Thoracic aorta (tissue), 2 donors: ENCODE measurements at places on chromosomes 6 and 20. TPM values are rescaled to one million over a fixed set of nuclear protein-coding genes. Genes with fewer than 3 reads are reported as not detected.

CRISP2 gene
- not detected for total RNA-seq

DNA sequence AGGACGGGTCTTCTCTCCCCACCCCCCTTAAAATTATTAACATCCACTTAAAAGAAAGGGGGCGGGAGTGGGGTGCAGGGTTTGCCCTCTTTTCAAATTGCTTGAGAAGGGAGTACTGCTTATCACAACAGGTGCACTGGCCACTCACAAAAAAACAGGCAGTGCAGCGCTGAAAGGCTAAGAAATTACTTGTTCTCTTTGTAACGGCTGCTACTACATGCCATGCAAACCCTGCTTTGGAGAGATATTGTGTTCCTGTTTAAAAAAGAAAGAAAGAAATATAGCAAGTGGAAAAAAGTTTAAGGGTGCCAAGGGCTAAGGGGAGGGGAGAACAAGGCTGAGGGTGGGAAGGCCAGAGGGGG, 312.7 kb upstream of the JARID2 start:
- H3K27me3 ChIP-seq, result no peaks in the 10 kb centered on the region
- no peaks in the 10 kb centered on the region for H3K36me3 ChIP-seq
- H3K4me3 ChIP-seq, result no peak overlapping the region
- no peak for DNase-seq
- H3K4me1 ChIP-seq, result no peaks in the 10 kb centered on the region

GRCh38 chr6:136076496-136076895, 173.6 kb downstream of the MTFR2 start:
- no peak overlapping the region for H3K4me3 ChIP-seq
- no peak for DNase-seq
- no peaks in the 10 kb centered on the region for H3K27me3 ChIP-seq
- no peaks in the 10 kb centered on the region for H3K4me1 ChIP-seq

- no peaks in the 10 kb centered on the region for H3K4me1 ChIP-seq
- H3K27me3 ChIP-seq, result no peaks in the 10 kb centered on the region
- H3K36me3 ChIP-seq, result no peaks in the 10 kb centered on the region
- no peak overlapping the region for H3K27ac ChIP-seq
- H3K4me3 ChIP-seq, result no peak overlapping the region
Observed at GRCh38 chr6:83461438-83461837, 30.6 kb upstream of the ME1 start.

- H3K4me3 ChIP-seq, result no peak overlapping the region
- no peak for DNase-seq
- no peaks in the 10 kb centered on the region for H3K36me3 ChIP-seq
- H3K27ac ChIP-seq, result peak overlapping the region; percentile 71
Observed at GRCh38 chr6:35178932-35179832, 34.6 kb upstream of the SCUBE3 start.

GRCh38 chr6:153210083-153210482, 79.0 kb upstream of the RGS17 start:
- no peak overlapping the region for H3K27ac ChIP-seq
- DNase-seq, result no peak
- H3K4me1 ChIP-seq, result no peaks in the 10 kb centered on the region
- no peaks in the 10 kb centered on the region for H3K36me3 ChIP-seq
- H3K4me3 ChIP-seq, result no peak overlapping the region

CASP8AP2 gene
- total RNA-seq, result 13.9 TPM

CALHM6 gene
- total RNA-seq, result 15.0 TPM

DNA sequence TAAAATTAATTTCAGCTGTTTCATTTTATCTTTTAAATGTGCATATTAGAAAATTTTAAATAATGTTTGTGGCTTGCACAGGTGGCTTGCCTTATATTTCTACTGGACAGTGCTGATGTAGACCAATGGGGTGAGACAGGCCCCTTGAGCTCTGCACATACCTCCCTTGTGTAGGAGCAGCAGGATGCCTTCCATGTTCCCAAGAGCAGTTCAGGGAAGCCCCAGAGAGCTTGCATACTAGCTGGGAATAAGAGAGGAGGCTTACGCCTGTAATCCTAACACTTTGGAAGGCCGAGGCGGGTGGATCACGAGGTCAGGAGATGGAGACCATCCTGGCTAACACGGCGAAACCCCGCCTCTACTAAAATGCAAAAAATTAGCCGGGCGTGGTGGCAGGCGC, 61.4 kb downstream of the RFPL4B start:
- no peak for DNase-seq
- no peaks in the 10 kb centered on the region for H3K36me3 ChIP-seq
- no peak overlapping the region for H3K27ac ChIP-seq
- H3K27me3 ChIP-seq, result no peaks in the 10 kb centered on the region
- no peak overlapping the region for H3K4me3 ChIP-seq
